ENCODE measurements at places on chromosomes 12 and 14. TPM values are rescaled to one million over a fixed set of nuclear protein-coding genes. Genes with fewer than 3 reads are reported as not detected.
A peak's percentile ranks its signal among the peaks of the same experiment; 100 is the strongest.

Gene INHBE
- total RNA-seq: 0.29 TPM

Gene TCL1B
- total RNA-seq: not detected

GRCh38 chr12:31029916-31030562 is 43.6 kb upstream of the DDX11 start:
- DNase-seq: no peak

Gene C12orf60
- total RNA-seq: 1.2 TPM

DNA sequence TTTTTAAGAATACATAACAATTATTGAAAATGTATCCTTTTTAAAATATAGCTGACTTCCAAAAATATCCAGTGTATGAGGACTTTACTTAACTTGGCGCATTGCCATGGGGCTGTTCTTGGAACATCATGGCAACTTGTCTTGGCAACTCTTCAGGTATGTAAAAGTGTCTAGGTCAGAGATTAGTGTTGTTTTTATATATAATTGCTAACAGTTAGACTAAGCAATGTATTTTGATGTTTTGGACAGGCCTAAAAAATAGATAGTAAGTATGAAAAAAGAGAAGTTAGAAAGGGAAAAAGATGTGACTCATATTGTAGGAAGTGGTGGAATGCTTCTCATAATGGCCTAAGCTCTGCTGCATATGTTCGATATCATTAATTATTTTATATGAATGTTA is 70.9 kb downstream of the MON2 start:
- DNase-seq: no peak

DNA sequence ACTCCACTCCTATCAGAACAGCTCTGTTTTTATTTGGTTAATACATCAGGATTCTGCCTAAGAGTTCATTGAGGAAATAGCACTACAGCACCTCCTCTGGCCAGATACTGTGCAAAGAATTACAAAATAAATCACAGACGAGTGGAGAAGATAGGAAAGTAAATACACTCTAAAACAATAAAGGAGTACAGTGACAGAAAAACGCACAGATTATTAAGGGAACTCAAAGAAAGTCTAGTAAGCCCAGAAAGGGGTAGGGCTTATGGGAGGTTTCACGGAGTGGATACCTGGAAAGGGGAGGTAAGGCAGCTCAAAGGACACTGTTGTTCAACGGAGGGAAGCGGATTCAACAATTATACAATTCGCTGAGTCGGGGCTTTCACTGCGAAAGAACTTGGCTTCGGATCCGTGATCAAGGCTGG is 5.5 kb downstream of the OR10AD1 start:
- peak; percentile 32 for DNase-seq

- DNase-seq: no peak
Measured at GRCh38 chr12:131008131-131008912, 54.6 kb downstream of the ADGRD1 start.

Gene CISTR
- not detected for total RNA-seq

GRCh38 chr12:64178122-64178521 is 44.0 kb downstream of the KICS2 start:
- no peak for DNase-seq

Gene CHD8
- total RNA-seq: 50.1 TPM

- no peak for DNase-seq
Measured at GRCh38 chr12:116717466-116718437, 20.1 kb downstream of the SPRING1 start.

- no peak for DNase-seq
Measured at GRCh38 chr14:86884498-86884897, 1108.5 kb downstream of the GALC start.

GRCh38 chr12:81257947-81258551 is 180.2 kb downstream of the ACSS3 start:
- no peak for DNase-seq

GRCh38 chr12:85007836-85008235 is 28.2 kb downstream of the TSPAN19 start:
- DNase-seq: peak; percentile 13

Gene HAL
- total RNA-seq: 0.23 TPM

DNA sequence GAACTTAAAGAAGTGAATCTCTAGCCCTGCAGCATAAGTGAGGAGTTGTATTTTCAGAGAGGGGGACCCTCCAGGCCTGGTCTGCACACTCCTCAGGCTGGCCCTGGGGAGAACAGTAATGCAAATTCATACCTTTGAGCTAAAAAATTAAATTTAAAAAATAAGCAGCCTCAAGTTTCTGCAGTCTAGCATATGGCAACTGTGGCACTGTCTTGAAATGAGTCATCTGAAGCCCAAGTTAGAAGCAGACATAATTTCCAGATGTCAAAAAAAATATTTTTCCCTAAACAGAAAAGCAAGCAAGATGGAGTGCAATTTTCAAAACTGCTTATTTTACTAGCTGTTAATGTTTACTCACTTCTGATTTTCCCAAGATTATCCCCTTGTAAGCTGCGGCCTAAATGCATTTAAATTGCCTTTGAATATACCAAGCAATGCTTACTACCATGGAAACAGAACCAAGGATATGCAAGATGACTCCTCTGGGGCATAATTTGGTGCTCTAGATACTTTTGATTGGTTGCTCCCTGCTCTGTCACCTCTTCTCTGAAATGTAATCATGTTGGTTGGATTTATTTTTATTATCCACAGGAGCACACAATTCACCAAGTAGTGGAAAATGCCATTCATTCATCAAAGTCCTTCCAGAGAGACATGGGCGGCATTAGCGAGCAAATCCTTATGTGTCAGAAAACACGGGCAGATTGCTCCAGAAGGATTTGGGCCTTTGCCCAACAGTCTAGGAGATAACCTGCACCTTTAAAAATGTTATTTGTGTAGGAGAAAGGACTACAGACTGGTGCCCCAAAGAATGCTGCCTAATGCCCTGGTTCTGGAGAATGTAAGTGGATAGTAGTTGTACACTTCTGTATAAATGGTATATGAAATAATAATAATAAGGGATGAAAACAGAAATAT is 25.0 kb upstream of the DHRS7 start:
- DNase-seq: no peak

Gene IGF1
- total RNA-seq: not detected

GRCh38 chr12:104928036-104928745 is 29.9 kb downstream of the SLC41A2 start:
- no peak for DNase-seq

DNA sequence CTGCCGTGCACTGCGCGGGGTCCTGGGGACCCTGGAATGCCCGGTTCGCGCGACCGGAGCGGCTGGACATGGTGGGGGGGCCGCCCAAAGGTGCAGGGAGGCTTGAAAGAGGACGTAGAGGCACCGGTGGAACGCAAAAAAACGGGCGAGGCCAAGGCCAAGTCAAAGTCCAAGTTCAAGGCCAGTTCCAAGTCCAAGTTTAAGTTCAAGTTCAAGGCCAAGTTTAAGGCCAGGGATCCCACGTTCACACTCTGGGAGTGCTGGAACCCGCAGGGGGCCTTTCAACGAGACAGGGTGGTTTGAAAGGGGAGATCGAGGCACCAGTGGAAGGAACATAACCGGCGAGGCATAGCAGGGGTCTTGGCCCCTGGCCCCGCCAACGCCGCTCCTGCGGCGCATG is 317.6 kb downstream of the ALG10 start:
- DNase-seq: no peak

DNA sequence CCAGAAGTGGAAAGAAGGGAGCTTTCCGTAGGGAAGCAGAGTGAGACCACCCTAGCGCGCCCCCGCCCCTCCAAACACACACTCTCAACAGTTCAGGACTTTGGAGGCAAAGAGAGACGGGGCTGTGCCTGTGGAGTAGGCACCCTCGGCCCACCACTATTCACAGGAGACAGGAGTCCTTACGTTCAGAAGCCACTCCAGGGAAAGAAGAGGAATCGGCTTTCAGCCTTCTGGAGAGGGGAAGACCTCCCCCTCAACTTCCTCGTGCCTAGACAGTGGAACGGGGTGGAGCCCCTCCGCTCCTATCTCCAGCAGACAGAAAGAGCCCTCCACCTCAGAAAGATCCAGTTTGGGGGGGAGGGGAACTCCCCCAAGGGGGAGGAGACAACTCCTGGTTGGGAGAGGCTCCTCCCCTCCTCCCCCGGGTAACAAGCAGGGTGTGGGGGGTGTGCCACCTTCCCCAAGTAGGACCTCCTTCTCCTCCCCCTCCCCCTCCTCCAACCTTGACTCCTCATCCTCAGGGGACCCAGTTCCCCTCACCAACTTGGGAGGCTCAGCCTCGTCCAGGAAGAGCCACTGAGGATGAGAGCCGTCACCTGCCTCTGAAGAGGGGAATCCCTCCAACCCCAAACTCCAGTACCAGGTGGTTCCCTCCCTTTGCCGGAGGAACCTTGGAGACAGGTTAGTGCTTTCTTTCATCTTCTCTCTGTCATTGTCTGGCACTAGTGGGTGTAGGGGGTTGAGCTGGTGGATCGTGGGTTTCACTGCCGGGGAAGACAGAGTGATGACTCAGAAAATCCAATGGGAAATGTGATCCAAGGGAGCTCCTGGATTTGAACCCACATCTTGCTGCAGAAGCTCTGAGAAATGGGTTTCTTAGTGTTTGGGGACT is 883 bp downstream of the FOXJ2 start:
- no peak for DNase-seq

GRCh38 chr12:23133471-23133870 is 508.5 kb downstream of the ETNK1 start:
- peak; percentile 3 for DNase-seq

DNA sequence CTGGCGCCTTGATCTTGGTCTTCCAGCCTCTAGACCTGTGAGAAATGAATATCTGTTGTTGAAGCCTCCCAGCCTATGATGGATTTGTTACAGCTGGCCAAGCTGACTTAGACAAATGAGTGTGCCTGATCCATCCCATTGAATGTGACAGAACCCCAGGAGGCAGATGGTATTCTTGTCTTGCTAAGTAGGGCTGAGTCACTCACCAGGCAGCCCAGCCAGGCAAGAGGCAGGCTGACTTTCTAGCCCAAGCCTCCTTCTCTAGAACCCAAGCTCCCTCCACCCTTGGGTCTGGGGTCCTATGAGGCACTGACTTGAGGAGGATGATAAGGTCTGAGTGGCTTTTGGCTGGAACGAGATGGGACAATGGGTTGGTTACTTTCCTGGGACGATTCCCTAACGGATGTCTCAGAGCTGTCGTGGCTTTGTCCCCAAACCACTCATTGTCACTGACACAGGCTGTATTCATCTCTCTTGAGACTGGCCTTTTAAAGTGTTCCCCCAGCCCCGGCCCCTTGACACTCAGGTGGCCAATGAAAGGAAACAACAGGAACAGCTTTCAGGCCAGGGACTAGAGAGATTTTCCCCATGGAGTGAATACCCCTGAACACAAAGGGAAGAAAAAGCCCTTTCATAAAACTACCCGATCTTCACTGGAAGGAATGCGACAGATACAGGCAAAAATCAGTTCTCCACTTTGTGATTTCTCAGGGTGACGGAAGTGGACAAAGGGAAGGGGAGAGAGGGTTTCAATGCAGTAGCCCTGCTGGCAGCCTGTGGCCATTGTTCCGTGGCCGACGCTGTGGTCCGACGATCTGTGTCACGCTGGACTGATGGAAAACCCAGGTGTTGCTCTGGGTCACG is 264.2 kb downstream of the AACS start:
- no peak for DNase-seq

DNA sequence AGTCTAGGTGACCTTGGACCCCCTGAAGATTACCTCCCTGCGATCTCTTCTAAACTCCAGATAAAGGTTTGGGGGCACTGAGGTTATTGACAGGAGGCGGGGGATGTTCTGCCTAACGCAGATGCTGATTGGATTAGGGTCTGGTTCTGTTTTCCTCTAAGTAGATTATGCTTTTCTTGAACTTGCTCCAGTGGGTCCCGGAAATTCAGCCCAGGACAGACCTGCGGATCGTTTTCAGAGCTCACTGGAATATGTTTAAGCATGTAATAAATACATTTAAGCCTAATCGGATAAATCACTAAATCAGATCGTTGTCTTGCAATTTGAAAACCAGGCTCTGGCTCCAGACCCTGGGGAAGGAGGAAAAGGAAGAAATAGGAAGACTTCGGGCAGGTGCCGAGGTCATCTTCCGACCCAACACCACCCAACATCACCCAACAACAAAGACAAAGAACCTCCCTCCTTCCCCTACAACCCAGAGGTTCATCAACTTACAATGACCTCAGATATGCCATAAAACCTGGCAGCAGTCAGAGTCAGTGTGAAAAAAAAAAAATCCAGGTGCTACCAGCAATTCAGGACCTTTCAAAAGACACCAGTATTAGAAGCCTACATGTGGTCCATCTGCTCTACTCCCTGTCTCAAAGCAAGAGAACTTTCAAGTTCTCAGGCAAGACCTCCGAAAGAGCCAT is 148.4 kb downstream of the KSR2 start:
- DNase-seq: no peak

Gene ZDHHC22
- not detected for total RNA-seq

Gene SLC10A1
- total RNA-seq: not detected

DNA sequence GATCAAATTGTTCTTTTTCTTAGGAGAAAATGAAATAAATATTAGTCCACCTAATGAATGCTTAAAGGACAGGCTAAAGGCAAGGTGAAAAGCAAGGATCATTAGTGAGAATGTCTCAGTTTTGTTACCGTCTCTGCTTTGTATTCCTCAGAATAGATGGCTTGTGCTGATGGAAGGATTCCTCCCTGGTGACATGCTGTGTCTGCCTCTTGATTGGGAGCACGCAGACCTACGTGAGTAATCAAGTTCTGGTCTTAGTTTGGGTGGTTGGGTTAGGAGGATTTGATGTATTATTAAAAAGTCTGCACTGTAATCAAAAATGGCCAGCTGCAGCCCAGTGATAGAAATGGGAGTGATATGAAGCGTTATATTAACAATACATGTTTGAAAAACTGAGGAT is 78.8 kb upstream of the RTL1 start:
- no peak for DNase-seq

- DNase-seq: peak; percentile 57
Measured at GRCh38 chr12:18723752-18724151, 14.1 kb downstream of the PLCZ1 start.

DNA sequence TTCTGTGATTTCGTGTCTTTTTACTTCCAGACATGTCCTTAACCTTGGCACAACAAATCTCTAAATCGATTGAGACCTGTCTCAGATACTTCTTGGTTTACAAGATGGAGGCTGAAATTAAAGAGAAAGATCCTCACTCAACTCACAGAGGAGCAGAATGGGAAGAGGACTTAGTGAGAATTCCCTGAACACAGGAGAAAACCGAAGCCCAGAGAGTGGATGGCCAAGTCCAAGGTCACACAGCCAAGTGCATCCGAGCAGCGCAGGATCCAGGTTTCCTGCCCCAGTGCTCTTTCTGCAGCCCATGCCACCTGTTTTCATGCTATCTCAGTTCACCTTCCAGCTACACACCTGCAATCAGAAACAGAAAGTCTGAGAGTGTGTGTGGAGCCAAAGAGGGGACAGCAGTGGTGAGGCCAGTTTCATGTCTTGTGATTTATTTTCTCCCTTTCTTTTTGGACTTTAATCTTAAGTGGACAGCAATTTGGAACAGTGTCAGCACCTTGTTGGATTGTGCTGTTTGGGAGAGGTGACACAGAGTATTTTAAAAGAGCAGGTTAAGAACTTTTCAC is 22.9 kb upstream of the TCL1B start:
- DNase-seq: no peak

Gene DBX2
- total RNA-seq: not detected

Gene WNT5B
- total RNA-seq: 6.6 TPM

- DNase-seq: no peak
Measured at GRCh38 chr12:116432314-116432750, 126.8 kb upstream of the MAP1LC3B2 start.
